Hematopoietic multipotent progenitor cell treated with erythropoietin and hydrocortisone succinate and interleukin-3 and kit ligand, for 6 days (in vitro differentiated cells): ENCODE measurements at places on chromosomes 16 and 17.
A peak's percentile ranks its signal among the peaks of the same experiment; 100 is the strongest.

GRCh38 chr16:649631-650030 lies 466 bp downstream of the WDR90 start:
- peak; percentile 60 for DNase-seq

- DNase-seq = no peak
Observed at GRCh38 chr16:86398622-86399021, 111.7 kb upstream of the FOXF1 start.

- DNase-seq = no peak
Observed at GRCh38 chr17:55648086-55648485, 74.6 kb downstream of the TMEM100 start.

DNA sequence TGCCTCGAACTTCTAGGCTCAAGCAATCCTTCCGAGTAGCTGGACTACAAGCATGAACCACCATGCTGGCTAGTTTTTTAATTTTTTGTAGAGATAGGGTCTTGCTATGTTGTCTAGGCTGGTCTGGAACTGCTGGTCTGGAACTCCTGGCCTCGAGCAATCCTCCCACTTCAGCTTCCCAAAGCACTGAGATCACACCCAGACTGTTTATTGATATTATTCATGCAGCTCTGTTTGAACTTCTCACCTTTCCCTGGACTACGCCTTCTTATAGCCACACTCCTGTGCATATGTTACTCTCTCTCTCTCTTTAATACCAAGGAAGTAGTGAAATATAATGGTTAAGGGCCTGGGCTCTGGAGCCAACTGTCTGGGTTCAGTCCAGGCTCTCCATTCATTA lies 4.6 kb downstream of the COG7 start:
- no peak for DNase-seq

DNA sequence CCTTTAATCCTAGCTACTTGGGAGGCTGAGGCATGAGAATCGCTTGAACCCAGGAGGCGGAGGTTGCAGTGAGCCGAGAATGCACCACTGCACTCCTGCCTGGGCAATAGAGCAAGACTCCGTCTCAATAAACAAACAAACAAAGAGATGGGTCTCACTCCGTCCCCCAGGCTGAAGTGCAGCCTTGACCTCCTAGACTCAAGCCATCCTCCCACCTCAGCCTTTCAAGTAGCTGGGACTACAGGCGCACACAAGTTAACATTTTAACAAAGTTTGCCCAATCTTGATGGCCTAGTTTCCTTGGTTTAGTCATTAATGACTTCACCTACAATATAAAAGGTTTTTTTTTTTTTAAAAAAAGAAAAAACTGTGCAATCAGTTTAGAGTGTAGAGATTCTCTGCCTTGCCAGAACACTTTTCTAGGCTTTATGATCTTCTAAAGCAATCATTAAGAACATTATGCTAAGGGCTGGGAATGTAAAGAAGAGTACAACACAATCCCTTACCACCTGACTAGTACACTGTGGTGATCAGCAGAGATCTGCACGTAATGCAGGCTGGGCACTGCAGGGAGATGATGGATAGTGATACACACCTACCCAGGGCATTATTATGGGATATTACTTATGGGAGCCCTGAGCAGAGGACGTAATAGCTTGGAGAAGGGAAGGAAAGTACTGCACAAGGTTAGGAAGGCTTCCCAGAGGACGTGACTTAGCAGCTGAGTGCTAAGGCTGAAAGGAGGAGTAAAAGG lies 6.9 kb downstream of the GOT2 start:
- DNase-seq = no peak

- DNase-seq = peak; percentile 96
Observed at GRCh38 chr16:89489040-89489897, 1.1 kb downstream of the ANKRD11 start.
